ENCODE measurements at places on chromosomes 6 and 20.

DNA sequence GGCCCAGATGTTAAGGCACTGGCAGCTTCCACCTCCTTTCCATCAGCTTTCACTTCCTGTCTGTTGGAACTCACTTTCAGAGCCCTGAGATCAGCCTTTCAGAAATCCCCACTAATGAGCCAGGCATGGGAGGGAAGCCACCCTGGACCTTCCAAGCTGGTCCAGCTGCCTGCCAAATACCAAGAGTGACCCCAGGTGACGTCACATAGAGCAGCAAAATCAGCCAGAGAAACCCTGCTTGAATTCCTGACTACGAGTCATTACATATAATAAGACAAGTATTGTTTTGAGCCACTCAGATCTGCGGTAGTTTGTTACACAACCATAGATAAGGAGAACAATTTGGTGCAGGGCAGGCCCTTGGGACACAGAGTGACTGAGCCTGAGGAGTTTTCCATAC is 556.0 kb upstream of the JAG1 start:
- no peak for DNase-seq

DNA sequence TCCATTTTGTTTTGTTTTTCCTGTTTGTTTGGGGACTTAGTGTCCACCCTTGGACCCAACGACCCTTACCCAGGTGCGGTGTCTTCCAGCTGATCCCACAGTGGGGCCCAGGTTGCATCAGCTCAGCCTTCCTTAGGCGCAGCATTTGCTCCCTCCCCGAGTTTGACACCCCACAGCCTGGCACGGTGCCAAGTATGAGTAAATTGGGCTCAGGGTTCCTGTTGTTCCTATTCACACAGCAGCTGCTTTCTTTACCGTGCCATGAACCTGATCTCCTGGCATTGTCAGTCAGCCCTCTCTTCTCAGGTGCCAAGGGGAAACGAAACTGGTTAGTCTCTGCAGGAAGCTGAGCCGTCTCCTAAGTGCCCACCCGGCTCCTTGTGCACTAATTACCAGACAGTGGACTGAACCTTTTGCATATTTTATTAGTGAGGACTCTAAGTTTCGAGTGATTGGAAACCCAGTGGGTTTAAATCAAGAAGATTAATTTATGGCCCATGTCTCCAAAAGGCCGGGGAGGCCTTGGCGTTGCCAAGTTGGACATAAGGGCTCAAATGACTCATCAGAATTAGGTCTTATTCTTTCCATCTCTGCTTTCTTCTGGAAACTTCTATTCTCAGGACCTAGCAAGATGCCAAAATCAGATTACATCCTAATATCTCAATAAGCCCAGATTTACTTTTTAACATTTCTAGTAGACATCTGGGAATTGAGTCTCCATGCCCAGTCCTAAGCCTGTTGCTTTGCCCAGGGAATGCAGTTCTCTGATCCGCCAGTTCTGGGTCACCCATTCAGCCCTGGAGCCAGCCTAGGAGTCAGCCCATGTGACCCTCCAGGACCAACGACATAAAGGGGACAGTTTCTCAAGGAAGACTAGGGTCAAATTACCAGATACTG is 68.8 kb downstream of the TSHZ2 start:
- peak; percentile 68 for DNase-seq

DNA sequence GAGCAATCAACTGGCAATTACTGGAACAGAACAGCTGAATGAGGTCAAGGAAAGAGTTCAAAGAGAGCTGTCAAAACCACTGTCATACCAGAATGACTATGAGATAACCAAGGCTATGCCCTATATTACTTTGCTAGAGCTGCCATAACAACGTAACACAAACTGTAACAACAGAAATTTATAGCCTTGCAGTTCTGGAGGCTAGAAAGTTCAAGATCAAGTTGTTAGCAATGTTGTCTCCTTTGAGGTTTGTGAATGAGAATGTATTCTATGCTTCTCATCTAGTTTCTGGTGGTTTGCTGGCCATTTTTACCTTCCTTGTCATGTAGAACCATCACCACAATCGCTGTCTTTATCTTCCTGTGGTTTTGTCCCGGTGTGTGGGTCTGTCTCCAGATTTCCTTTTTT is 1323.0 kb upstream of the GJE1 start:
- no peak for DNase-seq

DNA sequence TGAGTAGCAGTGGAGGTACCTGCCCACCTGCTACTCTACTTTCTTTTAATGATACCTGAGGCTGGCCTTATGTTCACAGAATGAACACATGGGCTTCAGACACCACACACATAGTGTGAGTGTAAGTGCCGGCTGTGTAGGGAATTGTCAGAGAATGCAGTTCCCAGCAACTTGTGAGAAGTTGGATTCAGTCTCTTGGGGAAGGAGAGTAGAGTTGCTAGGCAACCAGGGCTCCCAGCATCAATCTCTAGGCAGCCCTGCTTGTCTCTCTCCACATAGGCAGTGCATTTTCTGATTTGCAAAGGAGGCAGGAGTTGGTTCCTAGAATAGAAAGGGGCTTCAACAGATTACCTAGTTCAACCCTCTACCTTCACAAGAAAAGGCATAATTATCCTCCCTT is 74.1 kb downstream of the BFSP1 start:
- no peak for DNase-seq

DNA sequence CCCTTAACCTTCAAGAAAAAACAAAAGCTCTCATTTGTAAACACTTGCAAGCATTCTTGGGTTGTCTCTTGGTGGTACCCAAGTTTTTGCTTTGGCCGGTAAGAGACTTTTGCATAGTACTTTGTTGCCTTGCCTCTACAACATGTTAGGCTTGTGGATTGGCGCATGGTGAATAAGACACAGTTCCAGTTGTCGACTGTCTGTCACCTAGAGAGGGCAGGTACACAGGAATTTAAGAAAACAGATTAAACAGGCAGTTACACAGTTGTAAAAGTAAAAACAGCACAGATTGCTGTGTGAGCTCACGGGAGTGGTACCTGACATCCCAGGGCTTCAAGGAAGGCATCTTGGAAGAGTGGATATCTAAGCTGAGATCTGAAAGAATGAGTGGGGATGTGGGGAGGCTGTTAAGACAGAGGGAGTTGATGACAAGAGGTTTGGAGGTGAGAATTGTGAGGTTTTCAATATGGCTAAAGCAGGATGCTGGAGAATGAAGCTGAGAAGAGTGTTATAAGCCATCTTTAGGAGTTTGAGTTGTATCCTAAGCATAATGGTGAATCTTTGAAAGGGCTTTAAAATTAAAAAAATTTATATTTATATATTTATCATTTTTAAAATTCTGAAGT is 19.2 kb downstream of the UTRN start:
- no peak for DNase-seq

GRCh38 chr6:158222066-158222465 is 53.9 kb downstream of the GTF2H5 start:
- DNase-seq = no peak

- no peak for DNase-seq
These were observed 218.7 kb upstream of the FERMT1 start for GRCh38 chr20:6341491-6341890.

DNA sequence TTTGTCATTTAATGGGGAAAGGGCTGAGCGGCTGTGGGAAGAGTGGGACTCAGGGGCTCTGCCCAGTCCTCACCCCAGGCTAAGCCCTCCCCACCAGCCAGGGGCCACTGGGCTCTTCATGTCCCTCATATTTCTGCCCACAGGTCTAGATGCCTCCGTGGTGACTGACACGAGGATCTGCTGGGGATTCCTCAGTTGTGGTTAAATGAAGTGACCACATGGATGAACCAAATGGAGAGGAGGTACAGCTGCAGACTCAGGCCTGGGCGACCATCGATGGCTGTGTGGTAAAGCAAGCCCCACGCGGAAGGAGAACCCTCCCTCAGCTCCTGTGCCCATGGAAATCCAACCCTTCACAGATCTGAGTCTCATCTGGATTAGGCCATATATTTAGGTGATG is 29.4 kb downstream of the RAET1L start:
- no peak for DNase-seq

DNA sequence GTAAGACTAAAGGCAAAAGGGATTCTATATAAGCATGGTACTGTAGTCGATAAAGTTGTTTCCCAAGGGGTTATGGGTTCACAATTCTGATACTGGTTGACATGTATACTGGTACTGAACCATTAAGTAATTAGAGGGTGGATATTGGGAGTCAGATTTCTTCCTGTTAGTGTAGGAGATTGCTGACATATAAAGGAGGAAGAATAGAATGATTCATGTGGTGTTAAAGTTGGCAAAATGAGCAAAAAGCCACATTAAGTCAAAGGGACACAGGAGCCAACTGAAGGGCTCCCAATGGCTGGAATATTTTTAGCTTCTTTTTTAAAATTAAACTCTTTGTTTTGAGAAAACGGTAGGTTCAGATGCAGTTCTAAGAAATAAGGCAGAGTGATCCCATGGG is 161.8 kb upstream of the PRND start:
- no peak for DNase-seq

- no peak for DNase-seq
These were observed 39.7 kb downstream of the SYNJ2 start for GRCh38 chr6:158021376-158021775.

DNA sequence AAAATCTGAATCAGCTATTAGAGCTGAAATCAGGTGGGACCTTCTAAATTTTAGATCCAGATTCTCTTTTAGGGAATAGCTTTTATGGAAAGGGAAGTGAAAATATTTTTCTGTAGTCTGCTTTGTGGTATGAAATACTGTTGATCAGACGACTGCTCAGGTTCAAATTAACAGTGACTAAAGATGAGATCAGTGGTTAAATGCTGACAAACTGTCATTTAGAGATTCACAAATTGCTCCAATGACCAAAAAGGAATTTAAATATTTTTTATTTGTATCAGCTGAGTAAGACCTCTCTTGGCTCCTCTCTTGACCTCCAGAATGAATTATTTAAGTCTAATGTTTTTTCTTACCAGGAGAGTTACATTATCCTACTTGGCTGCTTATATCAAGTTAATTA is 77.3 kb downstream of the KCNQ5 start:
- no peak for DNase-seq

GRCh38 chr20:610130-611046 is at the start of gene TCF15:
Gene TCF15 (minus strand): TSS chr20:610309. CDS start chr20:610237, 72 bp downstream.
- peak; percentile 5 for DNase-seq

- no peak for DNase-seq
These were observed 401.5 kb upstream of the SASH1 start for GRCh38 chr6:147941143-147941542.

GRCh38 chr6:76347539-76347938 is 275.1 kb upstream of the IMPG1 start:
- DNase-seq = no peak

DNA sequence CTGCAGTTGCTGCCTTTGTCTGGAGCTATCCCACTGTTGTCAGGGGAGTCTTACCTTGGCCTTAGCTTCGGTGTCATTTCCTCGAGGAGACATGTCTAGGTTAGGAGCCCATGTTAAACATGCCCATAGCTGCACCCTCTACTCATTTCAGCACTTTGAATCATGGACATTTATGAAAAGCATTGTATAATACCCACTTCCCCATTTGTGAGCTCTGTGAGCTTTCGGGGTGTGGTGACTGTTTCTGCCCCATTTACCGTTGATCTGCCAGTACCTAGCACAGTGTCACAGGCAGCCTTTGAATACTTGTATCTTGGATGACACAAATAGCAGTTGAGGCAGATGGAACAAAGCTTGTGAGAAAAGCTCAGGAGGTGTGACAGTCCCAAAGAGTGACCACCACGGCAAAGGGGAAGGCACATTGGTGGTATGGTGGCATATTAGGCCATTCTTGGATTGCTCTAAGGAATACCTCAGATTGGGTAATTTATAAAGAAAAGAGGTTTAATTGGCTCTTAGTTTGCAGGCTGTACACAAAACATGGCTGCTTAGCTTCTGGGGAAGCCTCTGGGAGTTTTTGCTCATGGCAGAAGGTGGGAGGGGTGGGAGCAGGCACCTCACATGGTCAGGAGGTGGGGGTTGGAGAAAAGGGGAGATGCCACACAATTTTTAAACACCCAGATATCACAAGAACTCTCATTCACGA is 42.0 kb downstream of the JARID2 start:
- DNase-seq = no peak

GRCh38 chr6:53528107-53528506 is 16.8 kb downstream of the GCLC start:
- DNase-seq = no peak

GRCh38 chr6:150685860-150686259 is 86.2 kb downstream of the PLEKHG1 start:
- no peak for DNase-seq

DNA sequence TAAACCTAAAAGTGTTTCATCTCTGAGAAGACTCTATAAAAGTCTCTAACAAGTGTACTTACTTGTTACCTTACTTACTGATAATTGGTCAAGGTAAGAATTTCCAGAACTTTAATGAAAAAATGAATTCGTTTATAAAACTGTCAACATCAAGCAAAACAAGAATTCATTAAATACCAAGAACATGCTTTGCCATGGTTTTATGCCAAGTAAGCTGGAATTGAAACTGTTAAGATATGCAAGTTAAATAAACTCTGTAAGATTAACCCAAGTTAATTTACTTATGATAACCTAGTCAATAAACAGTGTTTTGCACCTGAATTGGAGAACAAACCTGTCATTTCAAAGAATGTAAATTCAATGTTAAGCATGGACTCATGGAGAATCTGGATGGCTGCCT is 17.1 kb upstream of the DEFB113 start:
- DNase-seq = no peak

GRCh38 chr6:160039441-160039840 is 70.6 kb downstream of the IGF2R start:
- DNase-seq = no peak

DNA sequence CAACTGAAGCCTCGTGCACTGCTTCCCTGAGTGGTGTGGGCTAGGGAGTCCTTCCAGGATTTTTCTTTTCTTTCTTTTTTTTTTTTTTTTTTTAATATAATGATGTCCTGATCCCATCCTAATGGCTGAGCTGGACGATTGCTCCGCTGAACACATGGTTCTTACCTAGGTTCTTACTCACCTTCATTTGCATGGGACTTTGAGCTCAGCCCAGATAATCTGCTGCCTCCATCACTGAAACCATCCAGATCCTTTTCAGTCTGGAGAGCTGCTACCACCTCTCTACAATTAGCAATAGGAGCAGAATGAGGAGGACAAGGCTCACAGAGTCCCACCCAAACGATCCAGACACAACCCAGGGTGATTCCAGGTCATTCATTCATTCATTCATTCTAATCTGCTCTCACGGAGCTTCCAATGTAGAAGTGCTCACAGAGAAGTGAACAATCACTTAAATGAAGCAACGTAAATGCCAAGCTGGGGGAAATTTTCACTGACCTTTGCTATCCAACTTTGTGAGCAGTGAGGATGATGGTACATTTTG is 246.3 kb upstream of the RREB1 start:
- DNase-seq = no peak

DNA sequence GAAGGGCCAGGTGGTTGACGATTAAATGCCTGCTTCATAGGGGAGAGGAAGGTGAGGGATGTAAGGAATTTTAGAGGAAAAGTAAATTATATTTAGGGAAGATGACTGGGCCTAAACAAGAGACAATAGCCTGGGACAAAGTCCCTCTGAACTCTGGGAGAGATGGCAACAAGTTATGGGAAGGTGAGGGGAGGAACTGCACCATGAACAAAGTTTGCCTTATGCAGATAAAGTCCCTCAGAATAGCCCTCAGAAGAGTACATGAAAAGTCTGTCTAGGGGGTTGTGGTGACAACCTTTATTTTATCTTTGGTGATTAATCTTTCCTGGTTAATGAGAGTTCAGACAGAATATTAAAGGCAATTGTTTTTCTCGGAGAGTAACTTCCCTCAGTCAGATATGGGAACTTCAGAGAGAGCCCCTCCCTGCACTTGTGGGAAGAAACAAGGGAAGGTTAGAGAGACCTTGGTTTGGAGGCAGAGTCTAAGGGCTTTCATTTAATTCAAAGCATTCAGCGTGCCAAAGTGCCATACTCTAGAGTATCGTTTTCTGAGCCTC is 27.1 kb upstream of the FAM217A start:
- no peak for DNase-seq

- peak; percentile 87 for DNase-seq
These were observed 18.6 kb downstream of the ANKRD60 start for GRCh38 chr20:58209652-58210397.
